ENCODE measurements at places on chromosomes 16 and 17. TPM values are rescaled to one million over a fixed set of nuclear protein-coding genes. Genes with fewer than 3 reads are reported as not detected.

The CAVIN1 gene
- 1,287 TPM for total RNA-seq

The STAC2 gene
- total RNA-seq: not detected

The LGALS9 gene
- total RNA-seq: 49.0 TPM

The EPX gene
- not detected for total RNA-seq

The SEPTIN12 gene
- not detected for total RNA-seq

The ODF4 gene
- total RNA-seq: not detected

The GLIS2 gene
- total RNA-seq: 2.0 TPM

The FASN gene
- 92.1 TPM for total RNA-seq

The GLP2R gene
- total RNA-seq: not detected

The SPATA22 gene
- total RNA-seq: not detected

The KRT16 gene
- not detected for total RNA-seq

The GRIN2C gene
- 0.19 TPM for total RNA-seq

The WSCD1 gene
- 30.1 TPM for total RNA-seq

The ZNF771 gene
- total RNA-seq: 14.7 TPM

The UBTF gene
- total RNA-seq: 59.8 TPM

The RAB37 gene
- total RNA-seq: 0.67 TPM

The NARF gene
- total RNA-seq: 116 TPM

The IFI35 gene
- total RNA-seq: 7.8 TPM

The GDPD1 gene
- 2.6 TPM for total RNA-seq

The CHST5 gene
- total RNA-seq: not detected

The C17orf78 gene
- total RNA-seq: not detected

The CCDC92B gene
- total RNA-seq: not detected

The NPIPA5 gene
- 2.4 TPM for total RNA-seq

The KRT39 gene
- not detected for total RNA-seq

The TP53TG3B gene
- total RNA-seq: not detected

The TMEM238L gene
- not detected for total RNA-seq

The ZG16B gene
- total RNA-seq: 0.33 TPM

The KRT17 gene
- not detected for total RNA-seq

The CLEC16A gene
- total RNA-seq: 28.8 TPM

The PRAC1 gene
- total RNA-seq: not detected

The PPP1R27 gene
- total RNA-seq: not detected

The KCNJ12 gene
- total RNA-seq: 0.33 TPM

The KRTAP2-3 gene
- total RNA-seq: not detected

The IGSF6 gene
- total RNA-seq: not detected

The TBC1D3 gene
- not detected for total RNA-seq

The WNT3 gene
- total RNA-seq: 1.2 TPM

The GSDMA gene
- total RNA-seq: not detected

The LDHD gene
- total RNA-seq: 0.98 TPM

The HOXB3 gene
- 15.7 TPM for total RNA-seq

The TMEM132E gene
- not detected for total RNA-seq

The SLC6A4 gene
- total RNA-seq: 0.48 TPM

The TBX2 gene
- 0.29 TPM for total RNA-seq

The CRHR1 gene
- not detected for total RNA-seq

The POLR3E gene
- total RNA-seq: 31.0 TPM

The HERPUD1 gene
- total RNA-seq: 83.0 TPM

The ZP2 gene
- total RNA-seq: not detected

The CCL8 gene
- total RNA-seq: 0.38 TPM

The DYNC1LI2 gene
- 151 TPM for total RNA-seq

The SLC16A13 gene
- 2.0 TPM for total RNA-seq
